ENCODE measurements at places on chromosomes 7 and 10.

DNA sequence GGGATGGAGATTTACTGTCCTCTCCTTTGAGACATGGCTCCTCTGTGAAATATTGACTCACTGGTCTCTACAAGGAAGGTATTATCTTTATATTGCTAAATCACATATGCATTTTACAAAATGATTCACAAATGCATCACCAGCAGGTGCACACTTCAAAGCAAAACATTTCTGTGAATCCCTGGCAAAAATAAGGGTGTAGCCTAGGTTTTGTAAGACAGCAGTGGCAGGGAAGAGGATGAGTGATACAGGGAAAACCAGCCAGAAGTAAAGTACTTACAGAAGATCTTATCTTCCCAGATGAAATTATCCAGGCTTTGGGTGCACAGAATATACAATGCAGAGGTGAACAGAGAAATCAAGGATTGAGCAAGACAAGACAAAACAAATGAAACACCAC, 1094.6 kb downstream of the GATA3 start:
- H3K4me3 ChIP-seq, result no peak overlapping the region
- peaks cover 2% of the 10 kb centered on the region for H3K36me3 ChIP-seq
- H3K27ac ChIP-seq, result no peak overlapping the region
- no peak for DNase-seq
- H3K4me1 ChIP-seq, result peaks cover 8% of the 10 kb centered on the region

DNA sequence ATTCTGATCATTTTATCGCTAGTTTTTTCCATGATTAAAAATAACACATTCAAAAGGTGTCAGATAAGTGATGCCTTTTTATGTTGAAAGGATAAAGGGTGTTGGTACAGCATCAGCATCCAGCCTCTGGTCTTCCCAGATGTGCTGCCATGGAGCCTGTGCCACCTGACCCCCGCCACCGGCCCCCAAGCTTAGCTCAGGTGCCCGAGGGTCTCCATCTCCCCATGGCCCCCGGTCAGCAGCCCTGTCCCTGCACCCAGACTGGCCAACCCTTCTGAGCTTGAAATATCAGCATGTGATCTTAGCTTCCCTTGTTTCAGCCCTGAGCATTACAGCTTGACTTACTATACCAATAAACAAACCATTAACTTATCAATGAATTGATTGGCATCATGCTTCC, 24.6 kb downstream of the PFKP start:
- H3K36me3 ChIP-seq, result peaks cover 56% of the 10 kb centered on the region
- H3K27ac ChIP-seq, result peak overlapping the region; percentile 76
- no peaks in the 10 kb centered on the region for H3K27me3 ChIP-seq
- DNase-seq, result no peak

- H3K4me1 ChIP-seq, result peaks cover 4% of the 10 kb centered on the region
These were observed 2.3 kb upstream of the PCGF6 start for GRCh38 chr10:103353281-103353680.

DNA sequence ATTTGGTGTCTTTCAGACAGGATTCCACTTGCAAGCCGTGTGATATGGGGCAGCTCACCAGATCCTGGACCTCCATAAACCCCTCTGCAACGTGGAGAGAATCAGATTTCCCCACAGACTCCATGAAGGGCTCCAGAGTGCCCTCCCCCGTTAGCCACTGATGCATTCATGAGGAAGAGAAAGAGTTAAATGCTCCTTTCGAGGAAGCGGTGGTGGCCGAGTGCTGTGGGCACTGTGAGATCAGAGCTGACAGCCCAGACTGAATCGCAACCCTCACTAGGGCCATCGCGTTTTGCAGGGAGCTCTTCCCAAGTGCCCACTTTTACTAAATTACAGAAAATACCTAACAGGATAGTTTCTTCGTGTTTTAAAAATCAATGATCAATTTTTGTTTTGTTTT, 226.3 kb upstream of the ZNF32 start:
- no peak overlapping the region for H3K27ac ChIP-seq
- H3K27me3 ChIP-seq, result no peaks in the 10 kb centered on the region
- no peak for DNase-seq
- H3K4me1 ChIP-seq, result no peaks in the 10 kb centered on the region

DNA sequence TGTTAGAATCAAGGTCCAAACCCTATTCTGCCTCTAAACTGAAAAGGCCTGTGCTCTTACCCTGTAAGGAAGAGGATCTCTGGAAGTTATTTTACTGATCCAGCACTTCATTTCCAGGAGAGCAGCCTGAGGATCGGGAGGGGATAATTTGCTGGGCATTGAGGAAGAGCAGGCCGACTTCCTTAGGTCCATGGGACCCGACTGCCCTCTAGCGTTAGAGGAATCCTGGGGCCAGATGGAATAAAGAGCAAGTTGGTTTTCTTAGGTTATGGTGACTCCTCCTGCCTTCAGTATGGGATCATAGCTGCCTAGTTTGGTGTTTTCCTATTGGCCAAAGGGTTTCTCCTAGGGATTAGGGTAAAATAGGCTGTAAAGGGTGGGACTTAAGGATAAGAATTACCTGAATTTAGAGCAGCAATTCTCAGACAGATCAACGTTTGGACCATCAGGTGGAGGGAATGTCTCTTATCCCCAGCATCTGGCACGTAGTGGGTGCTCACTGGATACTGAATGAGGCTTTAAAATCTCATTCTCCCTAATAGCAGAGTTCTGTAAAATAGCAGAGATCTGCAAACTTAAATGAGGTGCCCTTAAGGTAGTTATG, 40.0 kb upstream of the SORBS1 start:
- no peak overlapping the region for H3K27ac ChIP-seq
- H3K4me1 ChIP-seq, result no peaks in the 10 kb centered on the region
- peak; percentile 38 for DNase-seq
- no peaks in the 10 kb centered on the region for H3K36me3 ChIP-seq
- H3K27me3 ChIP-seq, result peaks cover 7% of the 10 kb centered on the region

DNA sequence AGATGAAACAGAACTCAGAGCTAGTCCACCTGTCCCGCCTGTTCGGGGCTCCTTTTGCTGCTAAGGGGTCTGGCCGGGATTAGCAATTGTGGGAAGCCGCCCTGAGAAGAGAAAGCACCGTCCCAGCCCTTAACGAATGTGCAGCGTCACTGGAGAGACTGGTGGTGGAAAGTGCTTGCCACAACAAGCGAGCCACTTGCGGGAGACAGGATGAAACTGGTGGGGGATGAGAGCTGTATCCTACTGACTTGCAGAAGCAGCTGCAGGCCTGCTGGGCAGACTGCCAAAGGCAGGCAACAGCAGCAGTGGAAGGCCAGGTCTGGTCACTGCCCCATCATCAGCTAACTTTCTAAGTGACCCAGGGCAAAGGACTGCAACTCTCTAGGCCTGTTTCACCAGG, 95.4 kb downstream of the FAM53B start:
- peaks cover 15% of the 10 kb centered on the region for H3K36me3 ChIP-seq
- peak; percentile 53 for DNase-seq
- H3K4me1 ChIP-seq, result peaks cover 62% of the 10 kb centered on the region

DNA sequence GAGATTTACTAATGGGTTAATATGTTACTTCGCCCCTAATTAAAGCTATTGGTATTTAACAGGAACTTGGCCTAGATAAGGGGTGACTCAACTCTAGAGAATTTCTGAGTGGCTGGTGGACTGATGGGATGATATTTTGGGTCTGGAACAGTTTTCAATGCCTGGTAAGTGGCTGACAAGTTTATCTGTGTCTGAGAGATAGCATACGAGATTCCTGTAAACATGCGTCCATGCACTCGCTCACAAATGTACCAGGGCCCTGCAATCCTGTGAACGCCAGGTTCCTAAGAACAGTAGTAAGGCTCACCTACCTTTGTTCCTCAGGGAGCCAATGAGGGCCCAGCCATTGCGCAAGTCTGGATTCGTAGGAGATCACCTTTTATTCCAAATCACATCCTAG, 683.8 kb upstream of the ANKRD30A start:
- DNase-seq, result no peak
- no peak overlapping the region for H3K4me3 ChIP-seq
- H3K4me1 ChIP-seq, result no peaks in the 10 kb centered on the region
- no peak overlapping the region for H3K27ac ChIP-seq
- no peaks in the 10 kb centered on the region for H3K27me3 ChIP-seq
- H3K36me3 ChIP-seq, result no peaks in the 10 kb centered on the region

GRCh38 chr10:97914837-97915211, 65.2 kb downstream of the GOLGA7B start:
- no peak overlapping the region for H3K27ac ChIP-seq
- peaks cover 5% of the 10 kb centered on the region for H3K27me3 ChIP-seq
- H3K36me3 ChIP-seq, result no peaks in the 10 kb centered on the region
- DNase-seq, result peak; percentile 39

- DNase-seq, result no peak
- no peak overlapping the region for H3K27ac ChIP-seq
- peaks cover 24% of the 10 kb centered on the region for H3K36me3 ChIP-seq
- no peaks in the 10 kb centered on the region for H3K27me3 ChIP-seq
- peaks cover 3% of the 10 kb centered on the region for H3K4me1 ChIP-seq
These were observed 116.7 kb downstream of the SMURF1 start for GRCh38 chr7:99027241-99027640.

DNA sequence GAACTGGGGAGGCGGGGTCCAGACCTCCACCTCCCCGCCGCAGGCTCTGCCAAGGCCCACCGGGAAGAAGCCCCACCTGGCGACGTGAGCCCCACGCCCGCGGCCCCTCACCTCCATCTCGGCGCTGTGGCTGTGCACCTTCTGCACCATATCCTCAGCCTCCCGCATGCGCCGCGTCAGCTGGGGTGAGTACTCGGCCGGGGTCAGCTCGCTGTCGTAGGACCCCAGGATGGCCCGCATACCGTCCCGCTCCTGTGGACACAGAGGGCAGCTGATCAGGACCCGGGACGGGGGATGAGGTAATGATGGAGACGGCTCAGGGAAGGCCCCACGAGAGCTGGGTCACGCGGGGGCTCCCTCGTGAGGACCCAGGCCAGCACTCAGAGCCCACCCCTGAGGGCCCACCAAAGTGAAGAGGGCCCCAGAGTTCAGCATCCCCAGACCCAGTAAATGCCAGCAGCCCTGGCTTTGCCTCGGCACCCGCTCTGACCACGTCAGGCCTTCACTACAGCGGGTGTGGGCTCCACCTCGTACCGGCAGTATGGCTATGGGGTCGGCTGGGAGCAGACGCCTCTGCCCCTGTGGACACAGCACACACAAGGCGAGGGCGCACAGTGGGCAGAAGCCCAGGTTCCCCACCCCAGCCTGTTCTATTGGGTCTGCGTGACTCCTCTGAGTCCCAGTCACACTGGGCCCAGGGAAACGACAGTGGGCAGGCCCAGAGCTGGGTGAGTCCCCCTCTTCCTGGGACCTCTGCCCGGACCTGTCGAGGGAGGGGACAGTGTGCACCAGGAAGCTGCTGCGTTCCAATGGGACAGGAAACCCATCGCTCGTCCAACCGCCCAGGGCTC, 218.1 kb downstream of the MAD1L1 start:
- no peaks in the 10 kb centered on the region for H3K27me3 ChIP-seq
- no peak overlapping the region for H3K27ac ChIP-seq
- H3K36me3 ChIP-seq, result no peaks in the 10 kb centered on the region
- no peak overlapping the region for H3K4me3 ChIP-seq
- DNase-seq, result no peak

GRCh38 chr7:111103678-111104274, 12.8 kb downstream of the LRRN3 start:
- no peak overlapping the region for H3K4me3 ChIP-seq
- H3K36me3 ChIP-seq, result peaks cover 70% of the 10 kb centered on the region
- no peaks in the 10 kb centered on the region for H3K27me3 ChIP-seq
- DNase-seq, result no peak
- H3K27ac ChIP-seq, result no peak overlapping the region
- peaks cover 50% of the 10 kb centered on the region for H3K4me1 ChIP-seq

DNA sequence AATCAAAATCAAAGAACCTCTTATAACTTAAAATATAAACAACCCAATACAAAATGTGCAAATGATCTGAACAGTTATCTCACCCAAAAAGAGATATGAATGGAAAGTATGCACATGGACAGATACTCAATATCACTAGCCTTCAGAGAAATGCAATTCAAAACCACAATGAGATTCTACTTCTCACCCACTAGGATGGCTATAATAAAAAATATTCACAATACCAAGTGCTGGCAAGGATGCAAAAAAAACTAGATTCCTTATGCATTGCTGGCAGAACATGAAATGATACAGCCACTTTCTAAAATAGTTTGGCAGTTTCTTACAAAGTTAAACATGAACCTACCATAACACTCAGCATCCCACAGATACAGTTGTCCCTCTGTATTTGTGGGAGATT, 130.1 kb upstream of the LRRN3 start:
- H3K27me3 ChIP-seq, result no peaks in the 10 kb centered on the region
- no peak overlapping the region for H3K27ac ChIP-seq
- peaks cover 8% of the 10 kb centered on the region for H3K4me1 ChIP-seq
- no peak overlapping the region for H3K4me3 ChIP-seq

DNA sequence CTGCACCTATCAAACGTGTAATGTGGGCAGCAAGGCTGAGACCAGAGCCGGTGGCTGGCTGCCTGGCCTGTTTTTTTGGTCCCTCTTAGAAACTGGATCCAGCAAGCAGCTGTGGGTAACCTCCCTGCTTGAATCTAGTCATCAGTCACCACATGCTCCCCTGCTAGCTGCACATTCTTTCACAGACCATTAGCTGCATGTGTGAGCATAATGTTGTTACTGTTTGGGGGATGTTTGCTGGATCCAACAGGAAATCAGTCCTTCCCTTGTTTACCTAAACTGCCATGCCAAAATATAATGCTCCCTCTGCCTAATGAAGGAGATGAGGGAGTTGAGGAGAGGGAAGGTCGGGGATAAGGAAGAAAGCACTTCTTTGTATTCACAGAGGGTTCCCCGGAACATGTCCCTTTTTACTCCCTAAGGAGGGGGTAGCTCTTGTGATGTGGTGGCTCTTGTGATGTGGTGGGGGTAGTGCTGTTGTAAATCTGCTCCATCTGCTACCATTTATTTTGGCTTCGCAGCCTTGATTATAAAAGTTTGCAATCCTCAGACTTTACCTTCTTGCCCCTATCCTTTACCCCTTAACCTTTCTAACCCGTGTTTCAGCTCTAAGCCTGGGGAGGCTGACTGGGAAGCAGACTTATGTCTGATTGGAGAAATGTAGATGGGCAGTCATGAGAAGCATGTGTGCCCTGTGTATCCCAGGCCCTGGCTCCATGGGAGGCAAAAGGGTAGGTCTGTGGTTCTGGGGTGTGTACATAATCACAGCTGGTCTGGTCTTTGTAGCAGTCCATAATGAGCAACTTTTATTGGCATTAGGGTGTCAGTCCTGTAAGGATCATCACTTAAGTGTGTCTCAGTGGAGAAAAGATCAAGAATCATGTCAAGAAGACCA, 20.8 kb downstream of the LOXL4 start:
- H3K4me1 ChIP-seq, result no peaks in the 10 kb centered on the region
- H3K4me3 ChIP-seq, result no peak overlapping the region
- peak overlapping the region; percentile 20 for H3K27ac ChIP-seq
- DNase-seq, result no peak

DNA sequence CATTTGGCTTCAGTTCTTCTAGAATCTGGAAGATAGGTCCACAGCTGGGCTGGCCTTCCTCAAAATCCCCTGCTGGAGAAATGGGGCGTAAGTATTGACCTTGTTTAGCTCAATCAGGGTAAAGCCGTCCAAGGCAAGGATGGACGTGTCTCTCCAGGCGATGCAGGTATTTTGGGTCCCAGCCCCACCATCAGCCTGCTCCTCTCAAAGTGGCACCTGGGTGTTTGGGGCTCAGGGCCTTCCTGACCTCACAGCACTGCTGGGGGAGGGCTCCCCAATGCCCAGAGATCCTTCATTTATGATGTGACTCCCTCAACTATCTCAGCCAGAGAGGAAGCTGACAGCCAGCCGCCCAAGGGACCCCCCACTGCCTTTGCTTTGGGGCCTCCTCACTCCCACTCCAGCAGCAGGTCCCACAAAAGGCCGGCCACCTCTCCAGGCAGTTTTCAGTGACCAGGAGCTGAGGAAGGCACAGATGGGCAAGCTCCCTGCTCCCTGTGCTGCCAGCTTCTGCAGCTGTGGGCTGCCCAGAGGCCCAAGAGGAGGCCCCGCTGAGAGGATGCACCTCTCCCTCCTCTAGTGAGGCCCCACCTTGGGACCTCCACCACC, 140.0 kb upstream of the TCERG1L start:
- no peaks in the 10 kb centered on the region for H3K36me3 ChIP-seq
- H3K27ac ChIP-seq, result no peak overlapping the region
- DNase-seq, result no peak
- H3K27me3 ChIP-seq, result peaks cover 6% of the 10 kb centered on the region
